ENCODE measurements at places on chromosomes 4 and X. TPM values are rescaled to one million over a fixed set of nuclear protein-coding genes. Genes with fewer than 3 reads are reported as not detected.

- H3K4me1 ChIP-seq, result no peaks in the 10 kb centered on the region
- H3K27me3 ChIP-seq, result no peaks in the 10 kb centered on the region
- H3K36me3 ChIP-seq, result no peaks in the 10 kb centered on the region
- no peak overlapping the region for H3K27ac ChIP-seq
Measured at GRCh38 chr4:118585015-118585414, 100.2 kb upstream of the METTL14 start.

DNA sequence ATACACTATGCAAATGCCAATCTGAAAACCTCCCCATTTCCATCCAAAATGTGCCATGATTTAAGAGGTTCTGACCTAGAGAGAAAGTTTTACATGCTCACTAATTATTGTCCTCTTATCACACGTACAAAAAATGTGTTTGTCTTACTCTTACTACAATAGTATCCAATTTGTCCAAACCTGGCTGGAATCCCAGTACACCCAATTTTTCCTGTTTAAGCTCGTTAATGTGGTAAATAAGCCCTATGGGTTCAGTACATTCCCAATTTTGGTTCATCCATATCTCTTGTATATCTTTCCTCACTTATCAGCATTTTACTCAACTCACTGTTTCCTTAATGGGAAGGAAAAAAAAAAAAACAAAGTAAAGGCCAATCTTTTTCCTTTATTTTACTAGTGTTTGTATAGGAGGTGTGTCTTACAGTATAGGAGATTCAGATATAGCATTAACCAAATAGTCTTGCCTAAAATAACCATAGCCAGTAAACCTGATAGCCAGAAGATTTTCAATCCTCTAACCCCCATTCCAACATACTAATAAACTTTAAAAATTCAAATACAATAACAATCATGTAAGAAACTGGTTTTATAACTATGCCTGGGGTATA lies 109.8 kb downstream of the PARM1 start:
- no peaks in the 10 kb centered on the region for H3K27me3 ChIP-seq
- H3K4me3 ChIP-seq, result no peak overlapping the region
- peaks cover 13% of the 10 kb centered on the region for H3K4me1 ChIP-seq
- H3K27ac ChIP-seq, result no peak overlapping the region
- no peak for DNase-seq

DNA sequence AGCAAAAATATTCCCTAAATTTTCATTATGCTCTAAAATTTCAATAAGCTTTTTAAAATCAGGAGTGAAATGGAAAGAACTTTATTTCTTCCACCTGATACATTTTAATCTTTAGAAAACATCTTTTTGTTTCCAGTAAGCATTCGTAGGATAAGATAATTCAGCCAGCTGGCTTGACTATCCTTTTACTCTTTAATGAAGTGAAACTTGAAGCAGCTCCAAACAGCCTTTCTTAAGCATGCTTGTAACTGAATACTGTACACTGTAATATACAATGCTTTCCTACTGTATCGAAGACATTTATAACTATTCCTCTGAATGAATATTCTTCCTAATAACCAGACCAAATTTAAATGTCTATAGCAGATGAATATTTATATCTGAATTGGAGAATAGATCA lies 98.8 kb downstream of the KLHL4 start:
- DNase-seq, result no peak
- no peaks in the 10 kb centered on the region for H3K27me3 ChIP-seq
- H3K4me3 ChIP-seq, result no peak overlapping the region

GRCh38 chr4:24559889-24560288 lies 24.5 kb downstream of the DHX15 start:
- no peak overlapping the region for H3K4me3 ChIP-seq
- DNase-seq, result no peak
- H3K4me1 ChIP-seq, result peaks cover 26% of the 10 kb centered on the region

GRCh38 chrX:10048707-10049106 lies 81.5 kb downstream of the CLDN34 start:
- H3K27ac ChIP-seq, result no peak overlapping the region
- H3K4me3 ChIP-seq, result no peak overlapping the region
- no peaks in the 10 kb centered on the region for H3K27me3 ChIP-seq
- DNase-seq, result no peak
- H3K36me3 ChIP-seq, result no peaks in the 10 kb centered on the region

DNA sequence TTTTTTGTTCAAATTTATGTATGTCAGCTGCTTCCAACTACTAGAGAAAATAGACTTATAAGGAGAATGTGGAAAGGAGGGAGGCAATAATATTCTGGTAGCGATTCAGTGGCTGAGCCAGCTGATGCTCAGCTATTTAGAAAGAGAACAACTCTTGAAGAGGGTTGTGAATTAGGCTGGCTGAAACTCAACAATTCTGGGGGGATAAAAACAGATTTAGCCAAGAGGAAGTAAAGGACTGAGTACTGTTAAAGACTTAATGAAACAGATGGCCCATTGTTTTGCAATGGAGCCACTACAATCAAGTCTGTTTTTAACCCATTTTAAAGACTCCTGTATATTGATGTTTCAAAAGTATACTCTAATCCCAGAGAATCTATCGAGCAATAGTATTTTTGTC lies 1058.9 kb downstream of the C4orf33 start:
- no peaks in the 10 kb centered on the region for H3K27me3 ChIP-seq
- H3K4me3 ChIP-seq, result no peak overlapping the region
- no peaks in the 10 kb centered on the region for H3K36me3 ChIP-seq
- H3K4me1 ChIP-seq, result no peaks in the 10 kb centered on the region
- DNase-seq, result no peak
- H3K27ac ChIP-seq, result no peak overlapping the region

GRCh38 chrX:2159861-2160260 lies 340.9 kb downstream of the DHRSX start:
- no peak overlapping the region for H3K27ac ChIP-seq
- H3K27me3 ChIP-seq, result no peaks in the 10 kb centered on the region
- no peak overlapping the region for H3K4me3 ChIP-seq
- no peaks in the 10 kb centered on the region for H3K4me1 ChIP-seq

DNA sequence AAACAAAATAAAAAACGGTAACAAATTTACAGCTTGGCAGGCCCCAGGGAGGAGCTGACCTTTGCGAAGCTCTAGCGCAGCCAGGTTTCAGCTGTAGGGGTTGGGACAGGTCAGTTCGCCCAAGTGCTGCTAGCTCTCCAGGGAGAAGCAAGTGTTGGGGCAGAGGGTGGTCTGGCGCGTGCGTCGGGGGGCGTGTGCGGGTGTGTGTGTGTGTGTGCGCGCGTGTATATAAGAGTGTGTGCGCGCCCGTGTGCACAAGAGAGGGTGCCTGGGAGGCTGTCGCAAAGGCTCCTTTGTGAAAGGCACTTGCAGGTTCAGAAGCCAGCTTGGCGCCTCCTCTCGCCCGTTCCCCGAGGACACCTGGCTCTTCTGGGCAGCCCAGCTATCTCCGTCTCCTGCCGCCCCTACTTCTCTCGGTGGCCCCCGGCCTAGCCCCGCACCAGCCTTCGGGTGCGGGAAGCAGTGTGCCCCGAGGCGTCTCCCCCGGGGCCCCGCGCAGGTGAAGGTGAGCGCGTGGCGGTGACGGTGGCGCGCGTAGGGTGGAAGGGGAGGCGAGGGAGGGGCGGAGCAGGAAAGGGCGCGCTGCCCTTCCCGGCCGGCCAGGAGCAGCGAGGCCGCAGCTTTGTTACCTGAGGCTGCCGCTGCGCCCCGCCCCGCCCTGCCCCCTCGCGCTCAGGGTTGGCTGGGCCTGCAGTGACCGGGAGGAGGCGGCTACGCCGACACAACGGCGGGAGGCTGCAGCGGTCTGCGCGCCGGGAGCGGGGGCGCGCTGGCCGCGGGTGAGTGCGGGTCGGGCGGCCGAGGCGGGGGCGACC lies at the start of gene FHDC1:
Gene FHDC1, plus strand, starts transcription at position 693 of the 815 bp plus-strand sequence. CDS start 6,735 bp downstream, outside the sequence.
- DNase-seq, result peak; percentile 64
- H3K27ac ChIP-seq, result no peak within 1 kb of the TSS
- H3K36me3 ChIP-seq, result no peaks in the 10 kb centered on the region

- peaks cover 5% of the 10 kb centered on the region for H3K27me3 ChIP-seq
- no peak within 1 kb of the TSS for H3K4me3 ChIP-seq
- DNase-seq, result no peak
Measured at GRCh38 chr4:134201216-134202161, at the start of gene PABPC4L. TSS of gene PABPC4L (minus strand) at chr4:134201789. CDS start at chr4:134201019, 770 bp downstream.

DNA sequence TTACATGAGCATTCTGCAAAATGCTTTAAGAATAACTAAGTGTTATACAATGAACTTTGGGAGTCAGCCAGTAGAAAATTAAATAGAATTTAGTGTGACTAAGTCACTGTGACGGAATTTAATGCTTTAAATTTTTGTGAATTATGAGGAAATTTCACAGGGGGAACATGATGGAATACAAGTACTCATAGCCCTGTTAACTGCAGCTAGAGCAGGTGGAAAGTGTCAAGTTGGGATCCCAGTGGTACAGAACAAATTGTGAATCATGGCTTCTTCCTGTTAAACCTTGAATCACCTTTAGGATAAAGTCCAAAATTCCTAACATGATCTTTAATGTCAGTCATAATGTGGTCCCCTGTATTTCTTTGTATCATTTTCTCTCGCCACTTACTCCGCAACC lies 212.2 kb upstream of the CENPE start:
- H3K27ac ChIP-seq, result no peak overlapping the region
- no peak for DNase-seq
- H3K36me3 ChIP-seq, result no peaks in the 10 kb centered on the region
- no peaks in the 10 kb centered on the region for H3K4me1 ChIP-seq

- no peaks in the 10 kb centered on the region for H3K4me1 ChIP-seq
- no peaks in the 10 kb centered on the region for H3K36me3 ChIP-seq
- H3K27ac ChIP-seq, result no peak overlapping the region
- no peak for DNase-seq
Measured at GRCh38 chr4:188606635-188607034, 467.4 kb downstream of the TRIML1 start.

DNA sequence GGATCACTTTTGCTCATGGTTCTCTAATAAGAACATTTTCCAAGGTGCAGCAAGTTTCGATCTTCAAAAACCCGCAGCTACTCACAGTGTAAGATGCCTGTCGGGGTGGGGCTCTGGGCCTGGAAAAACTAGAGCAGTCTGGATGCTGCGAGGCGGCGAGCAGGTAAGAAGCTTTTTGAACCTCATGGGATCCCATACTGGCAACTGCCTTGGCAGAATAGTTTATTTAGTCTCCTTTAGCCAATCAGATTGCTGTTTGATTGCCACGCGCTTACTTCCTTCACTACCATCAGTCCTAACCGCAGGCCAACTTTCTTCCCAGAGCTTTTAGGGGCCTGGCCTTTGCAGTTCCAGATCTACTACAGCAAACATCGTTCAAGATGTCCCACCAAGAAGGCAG lies 61.3 kb upstream of the MAGEB10 start:
- H3K4me3 ChIP-seq, result no peak overlapping the region
- H3K4me1 ChIP-seq, result no peaks in the 10 kb centered on the region
- H3K27me3 ChIP-seq, result no peaks in the 10 kb centered on the region

- H3K27me3 ChIP-seq, result no peaks in the 10 kb centered on the region
- H3K4me1 ChIP-seq, result no peaks in the 10 kb centered on the region
- no peak for DNase-seq
- H3K27ac ChIP-seq, result no peak overlapping the region
Measured at GRCh38 chr4:139184129-139184528, 7.1 kb upstream of the ELF2 start.

- H3K27ac ChIP-seq, result no peak overlapping the region
- H3K36me3 ChIP-seq, result no peaks in the 10 kb centered on the region
- no peak overlapping the region for H3K4me3 ChIP-seq
- peak; percentile 3 for DNase-seq
- no peaks in the 10 kb centered on the region for H3K27me3 ChIP-seq
Measured at GRCh38 chr4:41174444-41174843, 39.9 kb downstream of the APBB2 start.

GRCh38 chr4:105060628-105061027 lies 86.0 kb upstream of the TET2 start:
- no peak overlapping the region for H3K4me3 ChIP-seq
- H3K36me3 ChIP-seq, result no peaks in the 10 kb centered on the region
- peaks cover 17% of the 10 kb centered on the region for H3K4me1 ChIP-seq
- DNase-seq, result peak; percentile 49
- no peaks in the 10 kb centered on the region for H3K27me3 ChIP-seq

DNA sequence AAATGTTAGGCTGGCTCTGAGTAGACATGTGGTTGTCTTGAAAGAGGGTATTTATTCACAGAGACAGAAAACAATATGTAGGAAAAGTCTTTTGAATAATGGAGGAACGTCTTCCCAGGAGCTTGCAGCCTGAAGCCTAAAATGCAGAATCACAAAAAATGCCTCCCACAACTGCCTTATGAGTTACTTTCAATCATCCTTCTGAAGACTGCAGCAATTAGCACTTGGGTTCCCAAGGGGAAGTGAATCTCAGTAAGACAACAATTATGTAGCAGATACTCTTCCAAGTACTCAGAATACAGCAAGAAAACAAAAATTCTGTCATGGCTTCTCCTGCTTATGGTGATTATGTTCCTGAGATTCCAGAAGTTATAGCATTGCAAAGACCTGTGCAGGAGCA lies 166.6 kb upstream of the TBL1X start:
- H3K36me3 ChIP-seq, result no peaks in the 10 kb centered on the region
- no peak for DNase-seq
- H3K4me1 ChIP-seq, result no peaks in the 10 kb centered on the region
- H3K4me3 ChIP-seq, result no peak overlapping the region

DNA sequence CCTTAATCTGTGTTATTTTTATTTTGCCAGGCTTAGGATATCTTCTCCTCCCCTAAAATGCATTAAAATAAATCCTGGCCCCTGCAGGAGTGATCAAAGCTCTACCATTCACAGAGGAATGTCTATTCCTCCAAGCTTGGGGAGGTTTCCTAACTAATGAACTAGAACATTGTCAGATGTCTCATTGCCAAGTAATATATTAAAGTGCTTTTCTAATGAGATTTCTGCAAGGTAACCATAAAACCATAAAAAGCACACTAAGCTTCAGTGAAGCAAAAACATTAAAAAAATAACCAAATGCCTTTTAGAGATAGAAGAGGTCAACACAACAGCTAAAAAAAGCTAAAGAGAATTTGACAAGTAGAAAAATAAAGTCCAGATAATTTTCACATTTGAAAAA lies 34.8 kb downstream of the IGFBP7 start:
- no peak overlapping the region for H3K27ac ChIP-seq
- no peaks in the 10 kb centered on the region for H3K36me3 ChIP-seq
- no peak for DNase-seq
- H3K4me3 ChIP-seq, result no peak overlapping the region
- no peaks in the 10 kb centered on the region for H3K27me3 ChIP-seq
- no peaks in the 10 kb centered on the region for H3K4me1 ChIP-seq

- H3K4me3 ChIP-seq, result no peak overlapping the region
- no peak overlapping the region for H3K27ac ChIP-seq
- no peaks in the 10 kb centered on the region for H3K27me3 ChIP-seq
- no peaks in the 10 kb centered on the region for H3K36me3 ChIP-seq
- no peaks in the 10 kb centered on the region for H3K4me1 ChIP-seq
- DNase-seq, result no peak
Measured at GRCh38 chr4:173426064-173426463, 27.1 kb upstream of the SCRG1 start.

Gene PFKFB1
- 0.47 TPM for total RNA-seq

Gene MMRN1
- total RNA-seq, result 0.49 TPM

Gene USP17L17
- not detected for total RNA-seq

Gene CXXC4
- total RNA-seq, result not detected

Gene STS
- 3.2 TPM for total RNA-seq

Gene PHOX2B
- total RNA-seq, result not detected

Gene AKAP14
- total RNA-seq, result not detected

Gene ATP2B3
- total RNA-seq, result not detected

Gene WDR1
- 217 TPM for total RNA-seq

Gene SAGE1
- total RNA-seq, result not detected

Gene SLC49A3
- 6.9 TPM for total RNA-seq

Gene XK
- total RNA-seq, result 0.34 TPM

Gene MAB21L2
- not detected for total RNA-seq

Gene VEGFD
- total RNA-seq, result not detected

Gene LUZP4
- total RNA-seq, result not detected

All from B cell (primary cell).